ENCODE measurements at places on chromosomes 4 and X. TPM values are rescaled to one million over a fixed set of nuclear protein-coding genes. Genes with fewer than 3 reads are reported as not detected.

The EPHA5 gene
- not detected for total RNA-seq

The RCHY1 gene
- total RNA-seq, result 35.6 TPM

The SSX4B gene
- total RNA-seq, result not detected

The MAGEA2B gene
- total RNA-seq, result not detected

The TLR2 gene
- 1.3 TPM for total RNA-seq

The PABPC5 gene
- not detected for total RNA-seq

The TASL gene
- 4.2 TPM for total RNA-seq

The BEX5 gene
- total RNA-seq, result 7.0 TPM

The CACNA1F gene
- total RNA-seq, result 0.93 TPM

The LIMCH1 gene
- not detected for total RNA-seq

The NDST4 gene
- not detected for total RNA-seq

The SOWAHD gene
- 1.9 TPM for total RNA-seq

DNA sequence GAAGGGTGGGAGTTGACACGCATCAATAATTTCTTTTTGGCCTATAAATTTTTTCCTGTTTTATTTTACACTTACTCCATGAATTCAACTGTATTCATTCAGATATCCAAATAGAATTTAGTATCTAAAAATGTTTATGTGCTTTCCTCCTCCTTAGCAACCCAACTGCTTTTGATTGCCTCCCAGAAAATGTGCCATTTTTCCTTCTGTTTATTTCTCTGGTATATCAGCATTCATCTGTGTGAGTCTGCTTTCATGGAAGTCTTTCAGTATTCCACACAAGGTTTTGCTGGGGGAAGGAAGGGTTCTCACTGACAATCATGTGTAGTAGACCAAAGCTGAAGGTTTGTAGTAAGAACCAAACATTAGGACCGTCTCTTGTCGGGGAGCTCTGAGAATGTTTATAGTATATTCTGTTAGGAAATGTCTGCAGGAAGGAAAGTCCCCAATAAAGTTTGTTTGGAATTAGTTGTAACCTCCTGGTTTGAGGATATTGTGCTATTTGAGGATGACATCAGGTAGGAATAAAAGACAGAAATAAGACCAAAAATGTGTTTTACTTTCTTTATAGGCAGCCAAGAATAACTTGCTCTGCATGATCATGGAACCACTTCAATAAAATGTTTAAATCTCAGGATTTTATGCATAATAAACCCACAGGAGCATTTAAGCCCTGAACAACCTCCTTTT lies 673.6 kb upstream of the INTU start:
- no peak for DNase-seq

DNA sequence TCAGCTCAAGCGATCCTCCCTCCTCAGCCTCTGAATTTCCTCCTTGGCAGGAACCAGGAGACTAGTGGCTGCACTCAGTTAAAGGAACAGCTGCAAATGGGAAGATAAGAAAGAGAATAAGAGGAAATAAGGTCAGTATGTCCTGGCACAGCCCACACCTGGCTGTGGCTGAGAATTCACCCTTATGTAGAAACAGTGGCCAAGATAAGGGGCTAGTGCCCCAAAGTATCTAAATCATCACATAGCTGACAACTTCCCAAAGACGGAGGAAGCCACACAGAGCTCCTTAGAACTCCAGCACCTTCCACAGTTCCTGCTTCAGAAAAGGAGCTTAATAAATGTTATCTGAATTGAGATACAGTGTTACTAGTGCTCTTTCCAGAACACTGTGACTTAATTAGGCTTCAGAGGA lies 2.3 kb upstream of the CHIC2 start:
- DNase-seq, result no peak

GRCh38 chr4:145484225-145484846 lies 2.7 kb downstream of the SMAD1 start:
- DNase-seq, result no peak

- DNase-seq, result no peak
Observed at GRCh38 chr4:115841871-115842270, 728.5 kb upstream of the NDST4 start.

- no peak for DNase-seq
Observed at GRCh38 chr4:6112606-6113290, 87.6 kb downstream of the JAKMIP1 start.

- no peak for DNase-seq
Observed at GRCh38 chrX:115972717-115973116, 197.8 kb upstream of the AGTR2 start.

GRCh38 chr4:3473181-3473950 lies 10.3 kb downstream of the DOK7 start:
- no peak for DNase-seq

GRCh38 chr4:120730777-120731320 lies 191.7 kb downstream of the PRDM5 start:
- DNase-seq, result no peak

- DNase-seq, result no peak
Observed at GRCh38 chr4:31995943-31996901, 1276.1 kb downstream of the PCDH7 start.

- no peak for DNase-seq
Observed at GRCh38 chr4:81084029-81084428, 53.5 kb downstream of the BMP3 start.

- DNase-seq, result no peak
Observed at GRCh38 chr4:135515295-135515694, 1313.7 kb upstream of the PABPC4L start.

- no peak for DNase-seq
Observed at GRCh38 chrX:118455013-118455412, 40.6 kb upstream of the DOCK11 start.

GRCh38 chr4:30836231-30836630 lies 116.1 kb downstream of the PCDH7 start:
- no peak for DNase-seq

DNA sequence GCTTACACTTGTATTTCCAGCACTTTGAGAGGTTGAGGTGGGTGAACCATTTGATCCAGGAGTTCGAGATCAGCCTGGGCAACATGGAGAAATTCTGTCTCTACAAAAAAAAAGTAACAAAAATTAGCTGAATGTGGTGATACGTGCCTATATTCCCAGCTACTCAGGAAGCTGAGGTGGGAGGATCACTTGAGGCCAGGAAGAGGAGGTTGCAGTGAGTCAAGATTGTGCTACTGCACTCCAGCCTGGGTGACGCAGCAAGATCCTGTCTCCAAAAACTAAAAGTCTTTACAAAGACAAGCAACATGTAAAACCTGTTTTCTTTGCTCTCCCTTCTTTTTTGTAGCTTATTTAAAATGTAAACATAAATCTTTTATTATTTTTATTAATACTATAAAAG lies 1156.1 kb downstream of the FAT4 start:
- DNase-seq, result no peak

DNA sequence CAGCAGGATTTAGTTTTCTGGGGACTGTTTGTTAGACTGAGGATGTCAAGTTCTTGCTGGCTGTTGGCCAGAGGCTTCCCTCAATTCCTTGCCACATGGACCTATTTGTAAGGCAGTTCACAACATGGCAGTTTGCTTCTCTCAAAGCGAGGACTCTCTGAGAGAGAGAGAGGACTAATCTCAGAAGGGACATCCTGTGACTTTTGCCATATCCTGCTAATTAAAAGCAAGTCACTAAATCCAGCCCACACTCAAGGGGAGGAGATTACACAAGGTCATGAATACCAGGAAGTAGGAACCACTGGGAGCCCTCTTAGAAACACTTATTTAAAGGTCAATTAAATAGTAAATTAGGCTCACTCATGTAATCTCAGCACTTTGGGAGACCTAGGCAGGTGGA lies 38.2 kb downstream of the PPP1R2C start:
- DNase-seq, result no peak

DNA sequence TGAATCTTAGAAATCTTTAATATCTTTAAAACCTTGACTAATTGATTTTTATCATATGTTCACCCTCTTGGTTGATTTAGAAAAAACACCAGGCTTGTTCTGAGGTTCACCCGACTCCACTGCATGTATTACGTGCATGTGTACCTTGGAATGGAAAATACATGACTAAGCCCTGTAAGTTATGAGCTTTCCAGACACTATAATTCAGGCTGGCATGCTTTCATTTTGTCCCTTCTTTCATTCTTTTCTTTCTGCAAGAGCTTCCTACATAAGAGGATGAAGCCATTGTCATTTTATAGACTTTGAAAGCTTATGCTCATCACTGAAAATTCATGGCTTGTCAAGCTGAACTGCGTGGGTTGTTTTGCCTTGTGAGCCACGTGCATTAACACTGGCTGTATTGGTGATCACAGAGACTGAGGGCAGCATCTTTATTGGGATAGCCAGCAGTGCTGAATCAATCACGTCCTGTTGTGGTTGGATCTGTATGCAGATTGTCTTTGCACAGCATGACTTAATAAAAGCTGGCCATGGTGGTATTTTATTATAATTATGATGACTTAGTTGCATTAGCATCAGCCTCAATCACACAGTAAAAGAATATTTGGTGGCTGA lies 141.9 kb downstream of the SLIT2 start:
- DNase-seq, result no peak

DNA sequence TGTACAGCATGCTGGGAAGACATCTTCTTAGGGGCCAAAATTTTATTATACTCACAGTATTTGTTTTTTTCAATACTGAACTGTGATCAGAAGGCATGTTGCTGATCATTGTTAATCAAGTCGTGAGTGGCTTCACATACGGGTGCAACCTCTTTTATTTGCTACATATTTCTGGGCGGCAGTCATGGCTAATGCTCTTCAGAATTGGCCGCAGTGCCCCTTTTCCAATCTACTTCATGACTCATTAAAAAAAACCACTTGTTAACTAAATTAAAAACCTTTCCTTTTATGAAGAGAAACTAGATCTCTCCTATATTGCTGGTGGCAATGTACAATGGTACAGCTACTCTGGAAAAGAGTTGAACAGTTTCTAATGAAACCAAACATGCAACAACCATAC lies 101.5 kb upstream of the C1GALT1C1 start:
- no peak for DNase-seq

DNA sequence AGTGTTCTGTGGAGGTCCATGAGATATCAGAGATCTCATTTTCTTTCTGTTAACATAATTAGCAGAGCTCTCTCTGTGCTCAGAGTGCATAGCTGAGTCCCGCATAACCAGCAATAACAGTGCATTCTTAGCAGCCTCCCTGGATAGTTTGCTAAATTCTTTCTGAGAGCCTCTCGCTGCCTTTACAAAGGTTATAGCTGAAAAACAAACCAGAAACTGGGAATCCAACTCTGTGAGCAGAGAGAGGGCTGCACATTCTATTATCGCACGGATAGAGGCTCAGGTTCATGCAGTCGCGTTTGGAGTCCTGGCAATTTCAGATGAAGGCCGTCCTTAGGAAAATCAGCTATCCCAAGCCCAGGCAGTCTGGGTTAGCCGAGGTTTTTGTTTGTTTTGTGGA lies 1.2 kb downstream of the ENPP6 start:
- DNase-seq, result no peak

- no peak for DNase-seq
Observed at GRCh38 chrX:54920610-54921426, at the start of gene TRO. Gene TRO (plus strand): TSS chrX:54920824. CDS start chrX:54922247, 1,423 bp downstream.

DNA sequence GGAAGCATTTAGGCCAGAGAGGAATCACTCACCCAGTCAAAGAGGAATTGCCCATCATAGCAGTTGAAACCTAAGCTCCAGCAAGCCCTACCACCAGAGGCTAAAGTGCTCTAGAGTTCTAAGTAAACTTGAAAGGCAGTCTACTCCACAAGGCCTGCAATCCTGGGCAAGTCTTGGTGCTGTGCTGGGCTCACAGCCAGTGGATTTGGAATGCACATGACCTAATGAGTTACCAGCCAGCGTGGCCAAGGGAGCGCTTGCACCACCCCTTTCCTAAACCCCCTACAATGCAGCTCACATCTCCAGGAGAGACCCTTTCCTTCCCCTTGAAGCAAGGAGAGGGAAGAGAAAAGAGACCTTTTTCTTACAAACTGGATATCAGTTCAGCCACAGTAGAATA lies 445.7 kb downstream of the GASK1B start:
- no peak for DNase-seq

GRCh38 chrX:65999563-66000148 lies 40.2 kb downstream of the VSIG4 start:
- no peak for DNase-seq

- DNase-seq, result no peak
Observed at GRCh38 chr4:111630705-111631104, 514.5 kb upstream of the FAM241A start.

DNA sequence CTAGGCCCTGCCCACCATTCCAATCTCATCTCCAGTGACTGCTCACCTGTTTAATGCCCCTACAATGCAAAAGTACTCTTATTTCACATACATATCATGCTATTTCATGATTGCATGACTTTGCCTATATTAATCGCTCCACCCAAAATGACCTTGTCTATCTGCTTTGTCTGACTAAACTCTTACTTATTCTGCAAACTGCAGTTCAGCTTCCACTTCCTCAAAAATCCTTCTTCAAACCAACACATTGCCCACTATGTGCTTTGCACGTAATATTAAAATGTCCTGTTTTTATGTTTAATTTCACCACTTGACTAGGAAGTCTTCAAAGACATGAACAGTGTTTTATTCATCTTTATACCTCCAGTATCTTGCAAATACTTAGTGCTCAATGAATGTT lies 229.6 kb downstream of the OPHN1 start:
- no peak for DNase-seq

DNA sequence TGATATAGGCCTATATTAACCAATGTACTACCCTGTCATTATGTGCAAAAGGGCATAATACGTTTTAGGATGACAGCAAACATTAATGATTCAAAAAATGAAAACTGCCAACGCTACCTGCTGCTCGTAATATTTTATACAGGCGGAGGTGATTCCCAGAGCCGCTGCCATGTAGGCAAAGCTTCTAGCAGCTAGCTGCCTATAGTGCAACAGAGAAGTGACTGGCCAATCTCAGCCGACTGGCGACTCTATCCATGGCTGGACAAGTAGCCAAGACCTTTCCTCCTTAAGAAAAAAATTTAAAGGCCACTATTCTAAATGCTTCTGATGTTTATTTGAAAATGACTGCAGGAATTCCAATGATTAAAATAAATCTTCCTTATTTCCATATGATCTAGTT lies 1.9 kb downstream of the PPARGC1A start:
- DNase-seq, result no peak

GRCh38 chrX:19174401-19175025 lies 52.2 kb upstream of the ADGRG2 start:
- no peak for DNase-seq

- DNase-seq, result no peak
Observed at GRCh38 chr4:3250956-3251690, 2.2 kb downstream of the MSANTD1 start.

DNA sequence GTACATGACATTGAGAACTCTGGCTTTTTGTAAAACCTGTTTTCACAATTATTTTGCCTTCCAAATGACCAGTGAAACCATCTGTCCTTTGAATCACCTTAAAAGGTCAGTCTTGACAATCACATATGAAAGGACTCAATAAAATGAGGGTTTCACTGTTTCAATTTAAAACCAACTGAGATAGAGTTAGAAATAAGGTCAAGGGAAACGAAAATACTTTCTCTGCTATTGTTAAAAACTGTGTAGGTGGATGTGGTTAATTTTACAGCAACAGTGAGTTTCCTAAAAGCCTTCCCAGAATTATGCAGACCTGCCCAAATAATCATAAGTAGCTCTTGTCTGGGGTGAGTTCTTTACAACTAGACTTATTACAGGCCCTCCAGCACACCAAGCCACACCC lies 839.9 kb downstream of the RAB28 start:
- no peak for DNase-seq
